ENCODE measurements at places on chromosomes 1 and 21.
A peak's percentile ranks its signal among the peaks of the same experiment; 100 is the strongest.

DNA sequence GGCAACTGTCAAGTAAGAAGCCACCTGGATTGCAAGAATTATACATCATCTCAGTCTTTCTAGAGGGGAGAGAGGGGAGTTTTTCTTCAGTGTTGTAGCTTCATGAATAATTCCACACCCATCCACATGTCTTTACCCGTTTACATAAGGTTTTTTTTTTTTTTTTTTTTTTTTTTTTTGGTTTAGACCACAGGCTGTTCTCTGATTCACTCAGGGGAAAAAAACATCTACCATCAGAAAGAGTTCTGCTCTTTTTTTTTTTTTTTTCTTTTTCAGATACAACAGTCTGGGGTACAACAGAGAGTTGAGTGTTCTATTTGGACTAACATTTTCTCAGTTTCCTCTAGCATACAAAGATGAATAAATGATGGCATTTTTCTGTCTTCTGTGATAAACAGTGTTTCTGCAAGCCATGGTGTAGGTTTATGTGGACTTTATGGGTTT is 4.9 kb upstream of the KIF14 start:
- peak; percentile 29 for DNase-seq

DNA sequence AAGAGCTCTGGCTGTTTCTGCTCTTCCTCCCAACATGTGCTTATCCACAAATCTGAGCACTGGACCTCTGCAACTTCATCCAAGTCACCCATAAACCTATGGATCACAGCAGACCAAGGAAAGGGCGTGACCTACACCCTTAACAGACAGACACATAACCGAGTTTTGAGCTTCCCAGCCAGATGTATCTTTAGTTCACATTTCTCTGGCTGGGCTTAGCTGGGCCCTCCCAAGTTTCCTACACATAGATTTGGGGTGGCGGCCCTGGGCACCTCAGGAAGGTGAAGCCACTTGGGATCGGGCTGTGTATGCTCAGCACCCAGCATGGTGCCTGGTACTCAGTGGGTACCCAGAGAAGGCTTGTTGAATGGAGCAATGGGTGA is 26.4 kb downstream of the FAAH start:
- DNase-seq, result no peak

DNA sequence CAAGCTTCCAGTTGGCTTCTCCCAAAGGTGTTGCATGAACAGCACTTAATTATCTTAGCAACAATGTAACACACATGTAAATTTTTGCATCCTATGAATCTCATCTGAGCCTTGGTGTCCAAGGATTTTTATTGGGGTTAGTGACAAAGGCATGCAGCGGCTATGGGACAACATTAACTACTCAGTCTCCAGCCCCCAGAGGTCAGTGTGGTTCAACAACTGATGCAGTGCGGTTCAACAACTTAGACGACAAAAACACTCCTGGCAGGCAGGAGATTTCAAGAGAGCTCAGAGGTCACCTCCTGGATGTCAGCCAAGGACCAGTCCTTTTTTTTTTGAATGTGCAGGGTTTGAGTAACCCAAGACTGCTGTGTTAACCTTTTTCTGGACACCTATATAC is 77.5 kb upstream of the HMCN1 start:
- no peak for DNase-seq

GRCh38 chr1:228358039-228358763 is 48.4 kb downstream of the TRIM11 start:
- no peak for DNase-seq

GRCh38 chr1:82323144-82323841 is 522.6 kb downstream of the ADGRL2 start:
- DNase-seq, result no peak
